ENCODE measurements at places on chromosomes 7 and 10.

DNA sequence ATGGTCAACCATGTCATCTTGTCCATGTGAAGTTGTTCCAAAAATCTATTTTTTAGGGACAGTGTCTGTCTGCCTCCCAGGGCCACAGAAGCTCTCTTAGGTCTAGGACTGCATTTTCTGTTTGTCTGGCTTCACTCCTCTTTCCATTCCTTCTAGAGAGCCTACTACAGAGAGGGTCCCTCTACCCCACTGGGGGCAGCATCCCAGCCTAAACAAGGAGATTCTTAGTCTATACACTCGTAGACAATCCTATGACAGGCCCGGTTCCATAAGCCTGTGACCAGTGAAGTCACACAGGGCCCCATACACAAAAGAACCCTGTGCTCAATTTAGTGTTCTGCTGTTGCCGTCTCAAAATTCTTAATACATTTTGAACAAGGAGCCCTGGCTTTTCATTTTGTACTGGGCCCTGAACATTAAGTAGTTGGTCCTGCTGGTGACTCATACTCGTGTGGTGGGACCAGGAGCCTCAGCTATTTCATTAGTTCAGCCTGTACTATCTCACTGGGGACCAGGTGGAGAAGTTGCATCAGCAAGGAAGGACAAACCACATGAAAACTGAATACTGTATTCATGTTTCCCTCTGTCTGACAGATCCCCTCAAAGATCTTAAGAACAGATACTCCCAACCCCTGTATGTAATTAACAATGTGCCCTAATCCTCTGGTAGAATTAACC is 23.5 kb upstream of the FAM180A start:
- peak; percentile 87 for DNase-seq

DNA sequence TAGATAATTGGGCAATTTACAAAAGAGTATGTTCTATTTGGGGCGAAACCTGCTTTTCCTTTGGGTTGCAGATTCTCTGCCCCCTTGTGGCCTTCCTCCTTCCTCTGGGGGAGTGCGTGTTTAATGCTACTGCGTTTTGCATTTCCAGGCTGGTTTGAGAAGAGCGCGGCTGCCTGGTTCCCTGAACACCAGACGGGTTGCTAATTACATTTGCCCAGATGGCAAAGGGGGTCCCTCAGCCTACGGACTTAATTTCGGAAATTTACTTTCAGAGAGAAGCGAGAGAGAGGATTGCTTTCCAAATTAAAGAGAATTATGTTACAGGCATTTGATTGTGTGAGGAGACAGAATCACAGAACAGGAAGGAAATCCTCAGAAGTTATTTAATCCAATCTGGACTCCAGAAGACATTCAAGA is 91.9 kb upstream of the JAZF1 start:
- DNase-seq, result peak; percentile 66

DNA sequence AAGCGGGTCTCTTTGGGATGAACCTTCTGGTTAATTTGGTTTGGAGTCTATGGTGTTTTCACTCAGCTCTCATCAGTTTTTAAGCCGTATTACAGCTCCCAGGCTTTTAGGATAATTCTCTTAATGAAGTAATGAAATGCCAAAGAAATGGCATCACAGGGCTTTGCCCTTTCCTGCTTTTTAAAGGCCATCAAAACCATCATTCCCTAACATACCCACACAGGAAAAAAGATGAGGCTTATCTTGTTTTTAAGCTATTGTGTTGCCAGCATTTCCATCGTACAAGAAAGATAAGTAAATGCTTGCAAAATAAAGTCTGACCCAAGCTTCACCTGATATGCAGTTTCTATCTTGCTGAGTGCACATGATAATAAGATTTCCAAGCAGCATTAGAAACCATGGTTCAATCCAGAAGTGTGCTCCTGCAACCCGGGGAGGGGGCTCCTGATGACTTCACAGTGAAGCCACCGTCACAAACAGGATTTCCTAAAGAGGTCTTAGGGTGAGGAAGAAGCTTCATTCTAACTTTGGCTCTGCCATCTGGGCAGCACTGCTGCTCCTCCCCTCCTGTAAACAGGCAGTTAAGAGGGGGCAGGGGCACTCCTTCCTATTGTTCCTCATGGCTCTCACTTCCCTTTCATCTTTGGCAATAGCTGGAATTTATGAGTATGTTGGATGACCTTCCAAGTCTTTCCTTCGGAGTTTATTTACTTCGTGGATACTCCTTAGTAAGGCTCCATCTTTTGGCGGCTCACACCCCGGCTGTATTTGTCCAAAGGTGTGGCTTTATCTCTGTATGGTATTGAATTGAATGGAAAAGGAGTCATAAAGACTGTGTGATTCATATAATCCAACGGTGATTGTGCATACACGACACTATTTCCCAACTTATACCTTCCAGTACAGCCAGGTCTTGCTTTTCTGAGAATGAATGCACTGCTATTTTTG is 55.2 kb upstream of the FAM133B start:
- no peak for DNase-seq

DNA sequence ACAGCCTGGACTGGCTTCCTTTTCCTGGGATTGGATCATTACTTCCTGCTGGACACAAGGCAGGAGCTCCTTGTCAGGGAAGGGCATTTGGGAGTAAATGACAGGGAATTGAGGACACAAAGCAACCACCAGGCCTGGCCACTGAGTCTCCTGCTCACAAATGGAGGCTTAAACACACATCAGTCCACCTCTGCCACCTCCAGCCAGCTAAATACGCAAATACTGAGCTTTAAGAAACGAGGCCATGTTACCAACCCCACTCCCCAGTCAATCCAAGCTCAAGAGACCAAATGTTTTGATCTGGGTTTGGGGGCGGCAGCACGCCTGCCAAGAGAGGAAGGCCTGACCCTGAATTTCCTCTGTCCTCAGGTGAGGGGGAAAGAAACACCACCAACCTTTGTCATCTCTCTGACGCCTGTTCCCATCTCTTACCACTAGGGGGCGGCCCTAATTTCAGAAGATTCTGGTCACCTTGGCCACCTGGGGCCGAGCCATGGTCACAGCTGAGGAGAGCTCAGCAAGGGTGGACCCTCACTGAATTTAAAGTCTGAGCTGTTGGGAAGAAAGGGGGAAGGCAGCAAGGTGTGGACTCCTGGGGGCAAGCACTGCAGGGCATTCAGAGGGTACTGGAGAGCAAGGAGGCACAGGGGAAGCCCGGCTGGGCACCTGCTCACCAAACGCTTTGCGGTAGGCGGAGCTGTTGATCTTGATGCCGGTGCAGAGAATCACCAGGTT is 16.5 kb downstream of the AIFM2 start:
- DNase-seq, result peak; percentile 16

- DNase-seq, result no peak
Measured at GRCh38 chr7:93320887-93321286, 88.7 kb downstream of the VPS50 start.

GRCh38 chr7:8217200-8218068 is 44.5 kb downstream of the ICA1 start:
- DNase-seq, result peak; percentile 54

GRCh38 chr7:115682507-115682906 is 348.1 kb downstream of the TFEC start:
- DNase-seq, result no peak

GRCh38 chr10:61487506-61487905 is 34.3 kb upstream of the TMEM26 start:
- DNase-seq, result peak; percentile 87

GRCh38 chr7:151790095-151790829 is 86.7 kb downstream of the PRKAG2 start:
- DNase-seq, result no peak

DNA sequence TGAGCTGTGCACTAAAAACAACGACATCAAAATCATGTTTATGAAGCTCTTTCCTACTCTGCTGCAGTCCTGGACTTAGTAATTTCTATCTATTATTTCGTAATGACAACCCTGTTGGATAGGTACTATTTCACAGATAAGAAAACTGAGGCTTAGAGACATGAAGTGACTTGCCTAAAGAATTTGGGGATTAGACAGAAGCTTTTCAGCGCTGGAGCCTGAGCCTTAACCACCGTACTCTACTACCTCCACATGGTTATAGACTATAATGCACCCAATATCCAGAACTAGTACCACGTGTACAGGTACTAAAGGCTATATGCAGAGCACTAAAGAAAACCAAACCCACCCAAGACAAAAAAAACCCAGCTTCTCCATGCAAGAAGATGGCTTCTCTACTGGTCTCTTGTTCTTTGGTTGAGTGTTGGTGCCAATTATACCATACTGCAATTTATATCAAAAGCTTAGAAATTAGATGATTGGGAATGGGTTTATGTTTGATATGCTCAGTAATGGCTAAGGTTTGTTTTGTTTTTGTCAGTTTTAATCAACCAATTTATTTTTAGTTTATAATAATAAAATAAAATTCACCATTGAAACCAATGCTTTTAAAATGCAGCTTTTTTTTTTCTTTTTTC is 6.5 kb upstream of the SNX10 start:
- no peak for DNase-seq

- peak; percentile 70 for DNase-seq
Measured at GRCh38 chr10:121974535-121975294, at the start of gene NSMCE4A. Gene NSMCE4A, minus strand, starts transcription at chr10:121975217. Its CDS starts 52 bp downstream, at chr10:121975165.

DNA sequence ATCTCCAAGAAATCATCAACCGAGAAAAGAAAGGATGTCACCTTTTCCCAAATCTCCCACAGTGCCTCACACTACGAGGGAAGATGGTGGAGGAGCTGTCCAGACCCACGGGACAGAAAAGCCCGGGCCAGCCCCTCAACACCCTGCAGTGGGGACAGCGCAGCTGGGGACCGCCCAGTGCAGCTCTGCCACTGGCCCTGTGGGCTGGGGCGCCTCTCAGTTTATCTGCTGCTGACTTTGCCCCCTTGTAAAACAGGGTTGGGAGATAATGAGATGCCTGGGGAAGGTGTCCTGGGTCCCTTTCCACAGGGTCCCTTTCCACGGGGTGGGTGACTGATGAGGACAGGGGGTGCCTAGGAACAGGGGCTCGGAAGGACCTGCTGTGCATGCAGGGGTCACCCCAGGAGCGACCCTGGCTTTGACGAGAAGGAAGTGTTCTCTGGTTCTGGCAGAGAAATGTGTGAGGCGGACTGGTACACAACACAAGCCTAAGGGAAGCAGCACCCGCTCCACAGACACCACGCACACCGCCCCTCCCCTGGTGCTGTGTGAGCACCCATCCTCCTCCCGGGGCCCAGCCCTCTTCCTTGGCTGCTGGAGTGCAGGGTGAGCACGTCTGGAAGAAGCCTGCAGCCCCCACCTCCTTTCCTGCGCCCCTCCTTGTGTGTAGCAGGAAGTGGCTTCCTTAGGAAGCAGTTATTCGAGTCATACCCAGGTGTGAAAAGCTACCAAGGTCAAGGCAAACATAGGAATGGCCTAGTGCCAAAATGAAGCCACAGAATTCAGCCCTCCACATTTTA is 339.9 kb downstream of the DNAJB6 start:
- no peak for DNase-seq

DNA sequence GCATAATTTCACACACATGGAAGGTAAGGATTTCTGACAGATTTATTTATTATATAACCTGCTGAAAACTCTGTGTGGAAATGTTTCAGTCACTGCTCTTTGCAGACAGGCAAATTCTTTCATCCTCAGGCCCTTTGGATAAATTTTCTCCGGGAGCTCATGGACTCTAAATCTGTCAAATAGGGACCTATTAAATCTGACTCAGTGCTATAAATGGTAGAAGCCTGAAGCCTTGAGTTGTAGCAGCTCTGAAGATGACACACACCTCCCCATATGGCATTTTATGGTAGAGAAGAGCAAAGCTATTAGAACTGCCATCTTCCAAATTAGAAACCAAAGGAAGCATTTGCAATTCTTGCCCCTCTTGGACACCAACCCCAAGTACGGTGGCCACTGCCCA is 808.7 kb downstream of the XPNPEP1 start:
- DNase-seq, result peak; percentile 9

DNA sequence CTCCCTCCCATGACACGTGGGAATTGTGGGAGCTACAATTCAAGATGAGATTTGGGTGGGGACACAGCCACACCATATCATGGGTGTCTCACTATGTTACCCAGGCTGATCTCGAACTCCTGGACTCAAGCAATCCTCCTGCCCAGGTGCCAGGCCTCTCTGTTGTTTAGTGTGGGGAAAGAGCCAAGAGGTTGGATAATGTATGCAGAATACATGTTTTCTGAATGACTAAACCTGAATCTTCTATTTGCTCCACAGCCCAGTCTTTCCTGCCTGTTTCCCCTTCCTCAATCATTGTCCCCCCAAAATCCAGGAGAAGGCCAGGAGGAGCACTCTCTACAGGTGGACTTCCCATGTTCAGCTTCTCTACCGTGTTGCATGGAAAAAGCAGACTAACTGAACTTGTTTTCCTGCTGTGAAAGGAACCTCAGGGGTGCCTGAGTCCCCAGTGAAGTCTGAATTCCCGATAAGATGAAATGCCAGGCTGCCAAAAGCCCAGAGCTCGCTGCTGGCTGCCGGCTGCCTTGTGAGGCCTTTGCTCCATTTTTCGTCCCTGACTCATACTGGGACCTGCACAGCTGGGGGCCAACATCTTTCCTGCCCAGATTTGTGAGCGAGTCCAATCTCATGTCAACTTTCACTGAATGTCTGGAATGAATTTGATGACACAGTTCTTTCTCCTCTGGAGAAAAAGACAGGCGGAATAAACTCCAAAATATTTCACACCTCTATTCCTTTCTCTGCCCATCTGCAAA is 588.0 kb downstream of the CALN1 start:
- peak; percentile 97 for DNase-seq

GRCh38 chr10:83769281-83769820 is 370.0 kb upstream of the GHITM start:
- no peak for DNase-seq

- no peak for DNase-seq
Measured at GRCh38 chr10:128180843-128181242, 54.6 kb upstream of the MKI67 start.

- DNase-seq, result peak; percentile 69
Measured at GRCh38 chr7:151046603-151047573, 1.4 kb upstream of the ASIC3 start.
